ENCODE measurements at places on chromosomes 7 and 10. TPM values are rescaled to one million over a fixed set of nuclear protein-coding genes. Genes with fewer than 3 reads are reported as not detected.

The MSS51 gene
- 7.8 TPM for total RNA-seq

The ZNF853 gene
- total RNA-seq, result 6.6 TPM

The ACTR3C gene
- 2.3 TPM for total RNA-seq

The LIPM gene
- not detected for total RNA-seq

The PON1 gene
- total RNA-seq, result not detected

The C10orf90 gene
- not detected for total RNA-seq

The HGF gene
- 4.1 TPM for total RNA-seq

The SUGCT gene
- total RNA-seq, result 7.0 TPM

The FFAR4 gene
- 1.7 TPM for total RNA-seq

The ADD3 gene
- total RNA-seq, result 659 TPM

The STAMBPL1 gene
- 4.3 TPM for total RNA-seq

The PIP gene
- not detected for total RNA-seq

The NPFFR1 gene
- not detected for total RNA-seq

The LRRC17 gene
- total RNA-seq, result 10.8 TPM

The FEZF1 gene
- total RNA-seq, result 0.16 TPM

All from heart left ventricle (tissue), 16 donors.